ENCODE measurements at places on chromosomes 4 and X.

DNA sequence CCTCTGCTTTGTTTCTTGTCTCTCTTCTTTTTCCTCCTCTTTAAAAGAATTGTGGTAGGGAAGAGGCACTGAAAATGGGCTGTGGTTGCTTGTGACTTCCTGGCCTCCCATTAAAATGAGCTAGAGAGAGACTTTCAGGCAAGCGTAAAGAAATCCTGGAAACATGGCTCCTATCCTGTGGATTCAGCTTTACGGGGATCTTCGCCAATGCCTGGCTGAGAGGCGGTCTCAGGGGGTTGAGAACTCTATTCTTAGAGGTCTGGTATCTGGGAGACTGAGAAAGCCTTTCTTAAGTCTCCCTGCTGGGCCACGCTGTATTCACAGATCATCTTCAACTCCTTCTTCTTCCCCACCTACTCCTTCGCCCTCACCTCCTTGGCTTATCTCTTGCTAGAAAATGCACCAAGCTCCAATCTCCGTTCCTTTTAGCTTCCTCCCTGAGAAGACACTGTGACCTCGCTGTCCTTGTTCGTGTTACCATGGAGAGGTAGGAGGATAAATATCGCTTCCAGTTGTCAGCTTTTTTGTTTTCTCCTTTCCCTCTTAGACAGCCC is 542 bp upstream of the KLF8 start:
- no peak for DNase-seq

GRCh38 chr4:2102045-2102883 is 43.1 kb downstream of the NAT8L start:
- DNase-seq = no peak

DNA sequence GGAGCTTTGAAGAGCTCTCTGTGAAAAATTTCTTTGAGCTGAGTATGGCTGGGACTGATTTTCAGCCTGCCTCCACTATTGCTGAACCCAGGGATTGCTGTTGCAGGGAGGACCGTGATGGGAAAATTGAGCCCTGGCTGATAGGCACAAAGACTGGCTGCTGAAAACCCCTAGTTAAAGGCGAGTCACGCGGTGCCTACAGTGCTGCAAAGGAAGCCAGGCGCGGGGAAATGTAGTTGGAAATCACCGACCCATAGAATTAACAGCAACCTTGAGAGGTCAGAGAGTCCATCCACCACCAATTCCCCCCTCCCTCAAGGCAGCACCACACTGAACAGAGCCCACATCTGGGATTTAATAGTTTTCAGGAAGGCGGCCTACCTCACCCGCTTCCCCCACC is 26.0 kb downstream of the FRMD7 start:
- no peak for DNase-seq

DNA sequence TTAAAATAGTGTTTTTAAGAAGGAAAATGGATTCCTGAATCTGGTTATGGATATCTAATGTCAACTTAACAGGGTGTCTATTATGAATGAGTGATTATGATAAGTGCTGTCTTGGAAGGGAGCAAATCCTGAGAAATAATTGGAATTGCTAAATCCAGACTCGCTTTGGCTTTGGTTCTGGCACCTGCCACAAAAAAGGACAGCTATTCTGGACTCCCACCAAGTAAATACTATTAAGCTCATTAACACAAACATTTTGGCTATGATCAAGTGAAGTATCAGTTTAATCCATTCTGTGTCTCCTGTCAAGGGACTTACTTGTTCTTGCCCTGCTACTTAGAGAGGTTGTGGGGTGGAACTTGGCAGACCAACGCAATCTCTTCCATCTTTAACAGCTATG is 403.7 kb downstream of the CENPC start:
- no peak for DNase-seq

DNA sequence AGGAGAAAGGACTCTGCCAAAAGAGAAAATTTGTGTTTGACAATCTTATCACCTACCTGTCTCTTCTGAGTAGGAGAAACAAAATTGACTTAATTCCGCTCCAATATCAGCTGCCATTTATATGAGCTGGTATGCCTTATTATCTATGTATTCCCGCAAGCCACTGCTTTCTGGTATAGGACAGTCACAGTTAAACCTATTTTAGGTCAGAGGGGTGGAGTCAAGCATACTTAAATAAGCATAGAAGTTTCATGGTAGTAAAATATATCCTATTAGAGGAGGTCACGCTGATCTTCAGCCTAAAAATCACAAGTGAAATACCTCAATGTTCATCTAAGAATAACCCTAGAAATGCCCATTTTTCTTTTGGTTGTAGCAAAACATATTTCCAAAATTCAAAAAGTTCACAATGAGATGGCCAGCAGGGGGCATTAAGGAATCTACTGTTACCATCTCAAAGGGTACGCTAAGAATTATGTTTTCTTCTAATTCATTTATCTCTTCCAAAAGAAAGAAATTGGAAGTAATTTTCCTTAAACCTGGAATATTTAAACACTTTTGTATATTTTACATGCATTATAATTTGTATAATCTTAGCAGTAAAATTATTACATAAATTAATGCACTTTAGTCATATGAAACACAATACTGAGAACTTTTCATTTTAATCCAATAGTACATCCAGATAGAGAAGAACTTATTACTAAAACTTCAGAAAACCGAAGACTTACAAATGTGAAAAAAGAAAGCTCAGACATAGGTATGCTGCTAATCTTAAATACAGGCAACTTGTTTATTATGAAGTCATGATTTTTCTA is 10.5 kb downstream of the PPAT start:
- DNase-seq = no peak

DNA sequence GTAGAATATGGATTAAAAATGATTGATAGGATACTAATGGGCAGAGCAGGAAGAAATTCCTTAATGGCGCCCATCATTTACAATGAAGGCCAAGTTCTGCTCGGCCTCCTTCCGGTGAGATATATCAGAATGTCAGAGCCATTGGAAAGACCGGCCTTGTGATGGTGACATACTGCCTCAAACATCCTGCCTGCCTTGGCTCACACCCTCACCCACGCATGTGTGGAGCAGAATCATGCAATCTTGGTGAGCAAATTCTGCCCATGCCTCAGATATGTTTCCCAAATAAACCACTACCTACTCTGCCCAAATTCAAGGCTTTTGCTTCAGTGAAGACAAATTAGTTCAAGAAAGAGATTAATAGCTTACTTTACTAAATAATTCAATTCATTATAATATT is 163.3 kb downstream of the MID1 start:
- DNase-seq = no peak

DNA sequence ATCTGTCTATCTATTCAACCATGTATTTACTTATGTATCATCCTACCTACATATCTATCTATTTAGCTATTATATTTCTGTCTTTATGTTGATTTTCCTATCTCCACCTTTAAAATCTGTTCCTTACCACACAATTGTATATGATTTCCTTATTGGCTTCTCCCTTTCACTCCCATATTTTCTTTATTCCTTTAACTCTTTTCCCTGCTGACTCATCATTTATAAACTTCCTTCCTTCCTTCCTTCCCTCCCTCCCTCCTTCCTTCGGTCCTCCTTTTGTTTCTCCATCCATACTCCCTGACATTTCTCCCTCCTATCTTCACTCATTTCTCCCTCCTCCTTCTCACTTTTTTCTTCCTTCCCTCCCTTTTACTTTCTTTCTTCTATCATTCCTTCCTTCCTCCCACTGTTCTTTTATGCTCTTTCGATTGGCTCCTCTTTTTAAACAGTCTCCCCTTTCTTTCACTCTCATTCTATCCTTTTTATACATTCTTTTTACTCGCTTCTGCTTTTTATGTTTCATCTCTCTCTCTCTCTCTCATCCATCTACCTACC is 100.3 kb downstream of the RBMX2 start:
- DNase-seq = no peak

GRCh38 chr4:117784266-117784665 is 250.0 kb upstream of the NDST3 start:
- DNase-seq = no peak

- DNase-seq = no peak
These were observed 758 bp downstream of the IQSEC2 start for GRCh38 chrX:53280331-53281320.

DNA sequence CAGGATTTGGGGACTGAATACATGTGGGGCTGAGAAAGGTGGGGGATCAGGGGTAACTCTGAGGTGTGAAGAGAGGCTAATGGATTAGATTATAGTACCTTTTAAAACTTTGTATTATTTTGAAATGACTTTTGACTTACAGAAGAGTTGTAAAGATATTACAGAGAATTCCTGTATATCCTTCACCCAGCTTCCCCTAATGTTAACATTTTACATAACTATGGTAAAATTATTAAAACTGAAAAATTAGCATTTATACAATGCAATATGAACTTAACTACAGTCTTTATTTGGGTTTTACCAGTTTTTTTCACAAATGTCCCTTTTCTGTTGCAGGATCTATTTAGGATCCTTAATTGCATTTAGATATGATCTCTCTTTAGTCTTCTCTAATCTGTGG is 57.4 kb downstream of the TMEM164 start:
- DNase-seq = no peak

- DNase-seq = no peak
These were observed 28.4 kb downstream of the ZNF630 start for GRCh38 chrX:48043056-48043455.

DNA sequence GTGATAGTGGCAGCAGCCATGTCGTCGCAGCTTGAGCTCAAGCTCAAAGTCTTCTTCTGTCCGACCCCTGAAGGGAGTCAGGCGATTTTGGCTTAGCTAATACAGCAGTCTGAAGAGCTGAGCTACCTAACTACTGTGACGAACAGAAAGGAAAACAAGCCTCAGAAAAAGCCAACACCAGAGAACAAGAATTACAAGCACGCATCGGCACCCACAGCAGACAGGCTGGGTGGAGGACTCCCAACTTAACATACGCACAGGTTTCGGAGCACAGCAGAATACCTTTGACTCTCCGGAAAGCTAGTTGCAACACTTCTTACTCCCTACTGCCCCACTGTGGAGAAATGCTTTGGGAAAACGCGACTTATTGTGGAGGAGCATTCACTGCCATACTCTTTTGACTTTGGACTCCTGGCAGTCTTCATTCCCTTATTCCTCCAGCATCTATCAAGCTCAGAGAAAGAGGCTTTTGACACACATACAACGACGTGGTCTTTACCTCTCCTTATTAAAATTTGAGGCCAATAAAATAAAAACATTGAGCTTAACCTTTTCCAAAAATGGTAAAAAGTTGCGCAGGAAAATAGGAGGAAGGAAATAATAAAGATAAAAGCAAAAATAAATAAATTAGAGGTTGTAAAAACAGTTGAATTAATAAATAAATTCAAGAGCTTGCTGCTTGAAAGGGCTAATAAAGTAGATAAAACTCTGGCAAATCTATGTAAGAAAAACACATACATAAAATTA is 41.3 kb upstream of the GPC3 start:
- no peak for DNase-seq

- DNase-seq = no peak
These were observed 383.5 kb upstream of the LCORL start for GRCh38 chr4:18405054-18405453.

DNA sequence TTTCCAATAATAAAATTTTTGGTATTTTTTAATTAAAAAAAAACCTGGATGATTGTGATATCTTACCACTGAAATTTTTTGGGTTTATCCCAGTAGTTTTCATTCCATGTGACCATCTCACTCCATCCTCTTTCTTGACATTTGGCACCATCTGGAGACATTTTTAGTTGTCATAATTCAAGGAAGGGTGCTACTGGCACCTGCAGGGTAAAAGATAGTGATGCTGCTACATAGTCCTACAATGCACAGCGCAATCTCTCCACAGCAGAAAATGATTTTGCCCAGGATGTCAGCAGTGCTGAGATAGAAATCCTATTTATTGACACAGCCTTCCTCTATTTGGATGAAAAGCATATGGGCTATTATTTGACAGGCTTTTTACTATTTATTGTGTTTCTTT is 79.3 kb downstream of the RBPJ start:
- no peak for DNase-seq

- DNase-seq = no peak
These were observed 16.6 kb downstream of the FRMPD3 start for GRCh38 chrX:107465932-107466620.

GRCh38 chrX:619812-620531 is 10.6 kb upstream of the SHOX start:
- no peak for DNase-seq

GRCh38 chr4:85486425-85487086 is 11.6 kb downstream of the ARHGAP24 start:
- no peak for DNase-seq

- DNase-seq = no peak
These were observed 394 bp downstream of the MED14 start for GRCh38 chrX:40734971-40735324.

- no peak for DNase-seq
These were observed 321.3 kb upstream of the CPXCR1 start for GRCh38 chrX:88425739-88426138.

GRCh38 chr4:69323284-69323683 is 43.0 kb downstream of the UGT2B28 start:
- DNase-seq = no peak

DNA sequence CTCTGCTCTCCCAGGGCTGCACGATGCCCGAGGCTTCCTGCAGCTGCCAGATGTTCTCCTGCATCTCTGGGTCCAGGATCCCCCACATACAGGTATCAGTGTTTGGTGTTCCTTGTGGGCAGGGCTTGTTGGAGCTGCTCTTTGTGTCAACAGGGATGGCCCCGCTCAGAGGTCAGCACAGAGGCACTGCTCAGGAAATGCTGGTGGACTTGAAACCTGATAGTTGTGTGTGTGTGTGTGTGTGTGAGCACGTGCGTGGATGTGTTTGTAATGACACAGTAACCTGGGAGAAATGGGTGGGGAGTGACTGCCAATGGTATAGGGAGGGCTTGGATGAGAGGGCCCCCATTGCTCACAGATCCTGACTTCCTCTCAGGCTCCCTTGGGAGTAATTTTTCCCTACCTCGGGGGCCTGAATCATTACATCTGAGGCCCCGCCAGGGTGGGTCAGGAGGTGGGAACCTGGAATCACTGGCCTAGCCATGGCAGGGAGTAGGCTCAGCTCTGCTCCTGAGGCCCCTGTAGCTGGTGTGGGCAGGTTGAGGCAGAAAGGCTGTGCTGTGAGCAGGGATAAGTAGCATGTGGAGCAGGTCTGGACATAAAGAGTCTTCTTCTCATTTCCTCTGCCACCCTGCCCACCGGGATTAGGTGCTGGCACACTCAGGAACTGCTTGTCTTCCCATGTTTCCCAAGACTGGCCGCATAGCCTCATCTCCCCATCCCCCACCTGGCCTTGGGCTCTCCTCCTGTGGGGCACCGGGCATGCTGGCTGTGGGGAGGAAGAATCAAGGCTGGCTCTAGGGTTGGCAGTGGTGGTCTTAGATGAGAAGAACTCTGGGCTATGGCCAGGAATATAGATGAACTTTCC is 2.5 kb upstream of the EFNB1 start:
- DNase-seq = no peak

DNA sequence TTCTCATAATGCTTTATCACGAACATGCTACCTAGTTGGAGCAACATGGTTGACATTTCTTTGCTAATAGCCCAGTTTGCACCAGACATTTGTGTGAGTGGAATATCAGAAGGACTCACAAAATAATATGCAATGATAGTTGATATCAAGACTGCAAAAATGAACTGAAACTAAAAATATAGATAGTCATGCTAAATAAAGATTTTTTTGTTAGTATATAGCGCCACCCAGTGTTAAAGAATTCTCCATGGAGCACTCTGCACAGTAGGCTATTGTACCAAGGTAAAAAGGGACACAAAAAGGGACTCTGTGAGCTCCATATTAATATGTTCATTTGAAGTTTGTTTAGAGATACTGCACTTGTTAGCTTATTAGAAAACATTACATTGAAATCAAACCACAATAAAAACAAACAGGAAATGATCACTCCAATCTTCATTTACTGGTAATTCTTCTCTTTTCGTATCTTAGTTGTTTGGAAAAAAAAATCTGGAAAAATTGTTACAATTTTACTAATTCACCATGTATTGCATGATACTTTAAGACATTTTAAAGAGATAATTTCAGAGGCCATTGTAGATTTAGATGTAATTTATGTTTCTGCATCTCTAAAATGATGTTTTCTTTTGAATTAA is 1509.6 kb downstream of the ADGRL3 start:
- no peak for DNase-seq

Measured in cerebellar nuclear complex (tissue), 1 donor.